Activated CD4-positive, alpha-beta T cell treated with anti-CD3 and anti-CD28 coated beads, Interleukin-2, amount 10 ng/mL, durations not matched to agents 7 days and 5 days (primary cell): ENCODE measurements at places on chromosomes 3 and 15. TPM values are rescaled to one million over a fixed set of nuclear protein-coding genes. Genes with fewer than 3 reads are reported as not detected.

DNA sequence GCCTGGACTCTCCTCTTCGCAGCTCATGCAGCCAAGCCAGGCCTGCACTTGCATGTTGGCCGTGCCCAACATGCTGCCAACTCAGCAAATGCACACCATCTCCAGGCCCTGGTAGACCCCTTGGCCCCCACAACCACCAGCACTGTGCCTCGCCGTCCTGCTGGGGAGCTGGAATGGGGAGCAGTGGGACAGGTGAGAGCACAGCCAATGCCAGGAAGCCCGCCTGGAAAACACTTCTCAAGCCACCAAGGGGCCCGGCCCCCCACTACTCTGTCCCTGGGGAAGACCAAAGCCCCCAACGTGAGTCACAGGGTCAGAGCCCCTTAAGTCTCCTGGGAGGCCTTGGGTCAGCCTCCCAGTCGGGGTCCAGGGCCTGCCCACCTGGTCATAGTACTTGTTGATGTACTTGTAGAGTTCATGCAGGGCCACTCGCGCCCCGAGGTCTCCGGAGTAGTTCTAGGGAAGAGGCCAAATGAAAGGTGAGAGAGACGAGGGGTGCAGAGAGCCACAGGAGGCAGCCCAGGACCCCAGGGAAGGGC lies 24.5 kb downstream of the PLXNB1 start:
- no peak overlapping the region for H3K4me3 ChIP-seq
- no peaks in the 10 kb centered on the region for H3K4me1 ChIP-seq
- no peak for DNase-seq
- no peak overlapping the region for H3K27ac ChIP-seq

GRCh38 chr3:195911041-195911945 lies 2.9 kb upstream of the TNK2 start:
- peaks cover 1% of the 10 kb centered on the region for H3K27me3 ChIP-seq
- no peak for DNase-seq
- H3K27ac ChIP-seq: no peak overlapping the region
- H3K36me3 ChIP-seq: peaks cover 9% of the 10 kb centered on the region

- H3K27ac ChIP-seq: no peak overlapping the region
- H3K27me3 ChIP-seq: no peaks in the 10 kb centered on the region
Measured at GRCh38 chr3:26259176-26259575, 363.4 kb upstream of the LRRC3B start.

GRCh38 chr3:101950985-101951733 lies 101.8 kb downstream of the NFKBIZ start:
- H3K27ac ChIP-seq: no peak overlapping the region
- H3K36me3 ChIP-seq: no peaks in the 10 kb centered on the region
- peaks cover 6% of the 10 kb centered on the region for H3K27me3 ChIP-seq
- peaks cover 5% of the 10 kb centered on the region for H3K4me1 ChIP-seq
- no peak overlapping the region for H3K4me3 ChIP-seq

- no peaks in the 10 kb centered on the region for H3K36me3 ChIP-seq
- peak overlapping the region; percentile 41 for H3K27ac ChIP-seq
- H3K4me1 ChIP-seq: peaks cover 3% of the 10 kb centered on the region
- H3K27me3 ChIP-seq: peaks cover 7% of the 10 kb centered on the region
Measured at GRCh38 chr3:171654809-171655208, 155.5 kb downstream of the PLD1 start.

DNA sequence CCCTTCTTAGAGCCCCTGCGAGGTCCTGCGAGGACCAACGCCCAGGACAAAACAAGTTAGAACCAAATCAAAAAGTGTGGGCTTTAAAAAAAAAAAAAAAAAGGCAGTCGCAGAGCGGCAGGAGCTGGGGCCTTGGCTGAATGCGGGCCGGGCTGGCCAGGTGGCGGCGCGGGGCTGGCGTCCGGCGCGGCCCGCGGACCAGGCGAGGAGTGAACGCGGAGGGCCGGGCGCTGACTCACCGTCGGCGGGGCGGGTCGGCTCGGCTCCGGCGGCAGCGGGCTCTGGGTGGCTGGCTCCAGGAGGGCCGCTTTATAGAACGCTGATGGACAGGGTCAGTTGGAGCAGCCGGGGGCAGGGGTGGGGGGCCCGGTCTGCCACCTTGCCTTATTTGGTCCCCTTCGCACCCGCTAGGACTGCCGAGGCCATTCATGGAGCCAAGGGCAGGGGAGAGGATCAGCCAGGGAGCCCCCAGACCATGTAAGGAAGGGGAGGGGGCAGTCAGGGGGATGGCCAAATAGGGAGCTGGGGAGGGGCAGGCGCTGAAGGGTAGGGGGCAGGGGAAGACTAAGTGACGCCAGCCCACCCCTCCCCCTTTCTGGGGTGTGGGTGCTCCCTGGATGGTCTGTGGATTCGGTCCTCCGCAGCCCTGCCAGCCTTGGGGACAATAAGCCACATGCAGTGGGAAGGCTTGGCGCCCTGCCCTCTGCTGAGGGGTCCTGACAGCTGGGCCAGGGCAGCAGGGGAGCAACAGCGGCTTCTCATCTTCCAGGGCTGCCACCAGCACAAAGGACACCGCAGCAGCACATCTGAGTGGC lies at the start of gene ACTC1:
Gene ACTC1 (minus strand): TSS at position 283 of the 815 bp plus-strand sequence. CDS start 741 bp downstream, outside the sequence.
- no peaks in the 10 kb centered on the region for H3K4me1 ChIP-seq
- H3K27ac ChIP-seq: no peak within 1 kb of the TSS
- H3K27me3 ChIP-seq: peaks cover 64% of the 10 kb centered on the region

DNA sequence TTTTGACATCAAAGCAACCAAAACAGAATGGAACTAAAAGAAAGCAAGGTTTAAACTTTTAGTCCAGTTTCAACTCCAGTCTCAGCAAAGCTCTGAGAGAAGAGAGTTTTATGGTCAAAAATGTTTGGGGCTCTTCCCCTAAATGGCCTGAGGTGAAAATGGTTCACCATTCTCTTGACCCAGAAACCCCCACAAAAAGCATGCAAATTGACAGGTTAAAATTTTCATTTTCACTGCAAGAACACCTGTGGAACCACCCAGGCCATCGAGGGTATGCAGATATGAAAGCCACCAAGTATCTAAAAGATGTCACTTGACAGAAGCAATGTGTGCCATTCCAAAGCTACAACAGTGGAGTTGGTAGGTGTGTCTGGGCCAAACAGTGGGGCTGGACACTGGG lies 195.0 kb downstream of the MAGI1 start:
- no peaks in the 10 kb centered on the region for H3K27me3 ChIP-seq
- DNase-seq: no peak
- H3K4me1 ChIP-seq: no peaks in the 10 kb centered on the region
- no peaks in the 10 kb centered on the region for H3K36me3 ChIP-seq
- H3K27ac ChIP-seq: no peak overlapping the region
- H3K4me3 ChIP-seq: no peak overlapping the region

DNA sequence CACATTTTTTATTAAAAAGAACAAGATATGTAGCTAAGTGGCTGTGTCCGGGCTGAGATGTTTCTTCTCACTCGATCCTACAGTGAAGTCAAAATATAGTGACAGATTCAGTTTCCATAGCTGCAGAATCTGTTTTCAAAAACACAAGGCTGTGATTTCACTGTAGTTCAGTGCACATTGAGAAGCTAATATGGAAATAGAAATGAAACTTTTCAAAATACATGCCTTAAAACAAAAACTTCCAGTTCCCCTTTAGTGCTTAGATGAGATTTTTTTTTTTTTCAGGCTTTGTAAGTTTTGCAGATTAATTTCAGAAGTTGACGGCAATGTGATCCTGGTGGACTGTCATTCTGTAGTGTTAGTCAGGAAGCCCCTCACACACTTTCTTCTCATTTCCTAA lies 23.8 kb upstream of the TRAK1 start:
- H3K27me3 ChIP-seq: no peaks in the 10 kb centered on the region
- no peak overlapping the region for H3K4me3 ChIP-seq
- no peak for DNase-seq
- no peak overlapping the region for H3K27ac ChIP-seq

GRCh38 chr3:123113889-123114450 lies 47.1 kb downstream of the PDIA5 start:
- peak overlapping the region; percentile 32 for H3K27ac ChIP-seq
- H3K36me3 ChIP-seq: peaks cover 4% of the 10 kb centered on the region
- H3K27me3 ChIP-seq: no peaks in the 10 kb centered on the region
- no peak overlapping the region for H3K4me3 ChIP-seq

- no peak overlapping the region for H3K4me3 ChIP-seq
- no peaks in the 10 kb centered on the region for H3K36me3 ChIP-seq
- no peaks in the 10 kb centered on the region for H3K27me3 ChIP-seq
- H3K4me1 ChIP-seq: no peaks in the 10 kb centered on the region
Measured at GRCh38 chr3:65030014-65030627, 342.3 kb upstream of the ADAMTS9 start.

GRCh38 chr15:73972984-73973682 lies 19.0 kb downstream of the STOML1 start:
- H3K4me3 ChIP-seq: no peak overlapping the region
- H3K4me1 ChIP-seq: peaks cover 49% of the 10 kb centered on the region
- DNase-seq: peak; percentile 87
- peaks cover 4% of the 10 kb centered on the region for H3K36me3 ChIP-seq
- H3K27me3 ChIP-seq: peaks cover 13% of the 10 kb centered on the region

- no peaks in the 10 kb centered on the region for H3K4me1 ChIP-seq
- peaks cover 5% of the 10 kb centered on the region for H3K27me3 ChIP-seq
- H3K4me3 ChIP-seq: no peak overlapping the region
- no peak overlapping the region for H3K27ac ChIP-seq
- DNase-seq: no peak
Measured at GRCh38 chr15:62105266-62105665, 38.5 kb downstream of the C2CD4A start.

DNA sequence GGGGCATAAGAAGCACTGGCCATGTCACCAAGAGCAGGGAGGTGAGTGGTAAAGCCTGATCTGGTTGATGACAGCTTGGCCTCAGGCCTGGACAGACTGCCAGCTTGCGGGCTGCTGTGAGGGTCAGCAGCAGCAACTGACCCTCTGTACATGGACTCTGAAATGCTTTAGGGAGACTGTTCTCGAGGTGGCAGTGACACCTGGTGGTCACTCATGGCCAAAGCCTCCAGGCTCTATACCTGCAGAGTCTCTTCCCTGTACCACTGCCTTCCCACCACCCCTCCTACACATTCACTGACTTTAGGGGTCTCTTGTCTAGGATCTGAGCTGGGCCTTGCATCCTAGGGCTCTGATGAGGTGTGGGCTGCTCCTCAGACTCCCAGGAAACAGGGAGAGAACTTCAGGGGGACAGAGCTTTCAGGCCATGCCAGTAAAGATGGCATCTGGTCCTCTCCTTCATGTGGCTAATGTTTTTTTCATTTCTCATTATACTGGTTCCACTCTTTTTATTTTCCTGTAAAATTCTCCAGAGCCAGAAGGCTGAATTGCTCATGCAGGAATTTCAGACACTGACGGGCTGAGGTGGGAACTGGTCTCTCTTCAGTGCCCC lies 17.2 kb upstream of the TIMP4 start:
- no peak overlapping the region for H3K4me3 ChIP-seq
- H3K27me3 ChIP-seq: no peaks in the 10 kb centered on the region
- peaks cover 7% of the 10 kb centered on the region for H3K4me1 ChIP-seq
- DNase-seq: no peak

DNA sequence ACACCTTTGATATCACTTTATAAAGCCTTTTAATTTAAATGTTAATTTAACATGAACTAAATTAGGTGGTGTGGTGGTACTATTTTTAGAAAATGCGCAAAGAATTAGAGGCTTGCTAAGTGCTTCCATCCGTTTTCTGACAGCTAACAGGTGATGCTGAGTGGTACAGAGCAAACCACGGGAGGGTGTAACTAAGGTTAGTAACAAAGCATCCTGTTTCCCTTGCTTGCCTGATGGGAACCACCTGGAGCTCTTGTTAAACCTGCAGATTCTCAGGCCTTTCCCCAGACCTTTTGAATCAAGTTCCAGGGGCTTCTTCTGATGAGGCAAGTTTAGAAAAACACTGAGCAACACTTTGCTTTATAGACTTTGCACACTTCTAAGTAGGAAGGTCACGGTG lies 101.0 kb downstream of the ATG7 start:
- H3K27ac ChIP-seq: no peak overlapping the region
- no peak overlapping the region for H3K4me3 ChIP-seq
- DNase-seq: no peak
- peaks cover 9% of the 10 kb centered on the region for H3K36me3 ChIP-seq
- peaks cover 4% of the 10 kb centered on the region for H3K4me1 ChIP-seq

DNA sequence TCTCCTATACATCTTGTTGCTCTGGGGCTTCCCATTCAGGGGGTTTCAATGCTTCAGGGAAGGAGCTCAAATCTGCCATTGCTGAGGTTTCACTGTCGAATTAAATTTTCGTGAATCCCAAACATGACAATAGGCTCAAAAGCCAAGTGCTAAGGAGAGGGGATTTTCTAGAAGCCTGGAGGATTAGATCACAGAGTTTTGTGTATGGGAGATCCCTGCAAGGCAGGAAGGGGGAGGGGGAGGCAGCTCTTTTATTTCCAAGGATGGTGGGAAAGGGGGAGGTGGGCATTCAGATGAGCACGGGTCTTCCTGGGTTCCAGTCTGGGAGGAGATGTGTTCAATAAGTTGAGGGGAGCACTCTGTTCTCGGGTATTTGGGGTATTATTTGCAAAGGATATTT lies 69.9 kb upstream of the DLG1 start:
- H3K36me3 ChIP-seq: no peaks in the 10 kb centered on the region
- H3K4me1 ChIP-seq: no peaks in the 10 kb centered on the region

DNA sequence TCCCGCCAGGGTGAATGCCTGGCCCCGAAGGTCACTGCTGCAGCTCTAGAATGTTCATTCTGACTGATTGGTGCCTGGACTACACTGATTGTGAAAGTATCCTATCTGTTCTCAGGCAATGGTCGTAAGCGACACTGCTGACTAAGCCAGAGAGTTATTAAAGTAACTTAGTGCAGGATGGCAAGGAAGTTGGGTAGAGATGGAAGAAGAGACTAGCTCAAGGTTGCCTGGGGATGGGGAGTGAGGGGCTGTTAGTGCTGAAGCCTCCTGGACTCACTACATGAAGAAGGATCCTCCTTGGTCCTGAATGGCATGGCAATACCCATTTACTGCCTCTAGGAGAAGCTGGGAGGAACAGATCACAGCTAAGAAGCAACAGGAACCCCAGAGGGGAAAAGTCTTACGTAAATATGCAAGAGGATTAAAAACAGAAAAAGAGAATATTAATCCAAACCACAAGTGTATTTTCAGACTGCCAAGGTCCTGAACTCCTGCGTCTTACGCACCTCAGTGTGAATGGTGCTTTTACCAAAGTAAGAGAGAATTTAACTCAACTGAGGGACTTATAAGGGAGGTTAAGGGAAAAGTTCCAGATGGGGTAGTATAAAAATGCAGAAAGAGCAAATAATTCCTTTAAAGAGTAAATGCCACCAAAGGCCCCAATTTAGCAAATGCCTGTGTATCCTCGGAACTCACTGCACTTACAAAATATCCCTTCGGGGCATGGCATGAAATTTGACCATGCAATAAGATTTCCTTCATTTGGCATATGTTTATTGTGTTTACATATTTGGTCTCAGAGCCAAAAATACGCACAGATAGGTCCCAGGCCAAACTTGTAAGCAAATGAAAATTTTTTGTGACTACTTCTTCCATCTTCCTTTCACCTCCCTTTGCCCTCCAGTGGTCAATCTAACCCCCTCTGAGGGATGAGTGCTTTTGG lies 64.0 kb upstream of the DGKG start:
- peaks cover 4% of the 10 kb centered on the region for H3K27me3 ChIP-seq
- no peaks in the 10 kb centered on the region for H3K36me3 ChIP-seq
- H3K27ac ChIP-seq: no peak overlapping the region
- no peak overlapping the region for H3K4me3 ChIP-seq
- H3K4me1 ChIP-seq: no peaks in the 10 kb centered on the region

GRCh38 chr3:168165390-168166269 lies 69.9 kb upstream of the GOLIM4 start:
- H3K27ac ChIP-seq: no peak overlapping the region
- H3K4me1 ChIP-seq: peaks cover 3% of the 10 kb centered on the region
- peaks cover 6% of the 10 kb centered on the region for H3K27me3 ChIP-seq
- peak; percentile 37 for DNase-seq
- no peak overlapping the region for H3K4me3 ChIP-seq

Gene TMEM39A
- 32.5 TPM for total RNA-seq

Gene ZMAT3
- total RNA-seq: 23.0 TPM

Gene POC1A
- total RNA-seq: 26.9 TPM

Gene ACAA1
- total RNA-seq: 114 TPM

Gene ASB7
- 22.8 TPM for total RNA-seq

Gene ARGFX
- not detected for total RNA-seq

Gene CLSTN2
- total RNA-seq: not detected

Gene CFAP91
- not detected for total RNA-seq

Gene RBP2
- not detected for total RNA-seq
